ENCODE measurements at places on chromosomes 4 and X.
A peak's percentile ranks its signal among the peaks of the same experiment; 100 is the strongest.

DNA sequence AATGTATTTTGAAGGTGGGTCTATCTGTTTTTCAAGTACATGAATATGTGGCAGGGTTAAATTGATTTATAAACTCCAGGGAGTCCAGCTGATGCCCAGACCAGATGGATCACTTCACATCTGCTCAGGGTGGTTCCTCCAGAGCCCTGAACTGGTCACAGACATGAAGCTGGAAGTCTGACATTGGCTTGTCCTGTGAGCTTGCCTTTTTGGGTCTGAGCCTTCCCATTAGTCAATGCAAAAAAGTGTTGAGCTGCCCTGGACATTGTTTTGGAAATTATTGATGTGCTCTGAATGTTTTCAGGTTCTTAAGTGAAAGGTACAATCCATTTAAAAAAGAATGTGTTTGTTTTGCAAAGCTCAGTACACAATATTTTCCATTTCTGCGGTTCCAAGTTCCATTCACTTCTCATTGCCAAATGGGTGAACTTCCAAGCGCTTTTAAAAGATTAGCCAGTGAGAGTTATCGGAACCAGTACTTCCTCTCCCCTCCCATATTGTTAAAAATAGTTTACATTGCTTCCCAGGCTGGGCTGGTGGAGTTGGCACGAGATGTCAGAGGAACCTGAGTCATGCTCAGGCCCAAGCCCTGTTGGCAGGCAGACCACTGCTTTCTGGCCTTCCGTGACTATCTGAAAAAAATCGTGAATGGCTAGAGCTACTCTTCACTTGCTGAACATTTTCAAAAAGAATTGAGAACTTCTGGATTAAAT, 52.1 kb downstream of the PDGFRA start:
- DNase-seq, result no peak

DNA sequence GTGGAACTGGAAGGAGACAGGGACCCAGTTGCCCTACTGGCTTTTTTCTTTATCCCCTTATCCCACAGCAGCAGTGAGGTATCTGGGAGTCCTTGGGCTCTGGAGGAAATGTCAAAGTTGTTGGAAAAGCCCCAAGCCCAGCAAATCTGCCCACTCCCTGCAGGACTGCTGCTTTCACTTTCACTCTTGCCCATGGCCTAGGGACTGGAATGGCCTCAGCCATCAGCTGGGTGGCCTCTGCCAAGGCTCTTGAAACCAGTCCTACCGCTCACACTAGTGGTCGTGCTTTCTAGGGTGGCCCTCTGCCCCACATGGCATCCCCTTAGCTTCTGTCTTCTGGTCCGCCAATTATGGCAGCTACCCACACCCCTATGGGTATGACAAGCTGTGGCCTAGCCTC, 9.7 kb upstream of the RHOXF1 start:
- no peak for DNase-seq

DNA sequence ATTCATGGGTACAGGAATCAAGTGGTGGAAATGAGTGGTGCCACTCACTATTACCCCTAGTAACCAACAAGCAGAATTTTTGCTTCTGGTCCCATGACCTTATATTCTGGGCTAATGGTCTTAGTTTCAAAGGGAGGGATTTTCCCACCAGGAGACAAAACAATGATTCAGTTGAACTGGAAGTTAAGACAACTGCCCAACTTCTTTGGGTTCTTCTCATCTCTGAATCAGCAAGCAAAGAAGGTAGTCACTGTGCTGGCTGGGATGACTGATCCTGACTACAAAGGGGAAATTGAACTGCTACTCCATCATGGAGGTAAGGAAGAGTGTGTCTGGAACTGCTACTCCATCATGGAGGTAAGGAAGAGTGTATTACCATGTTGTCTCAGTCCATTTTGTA, 87.2 kb downstream of the IL13RA2 start:
- no peak for DNase-seq

- no peak for DNase-seq
Observed at GRCh38 chr4:78561677-78562076, 10.1 kb downstream of the ANXA3 start.

- DNase-seq, result peak; percentile 66
Observed at GRCh38 chr4:154622598-154622997, 10.1 kb upstream of the FGG start.

DNA sequence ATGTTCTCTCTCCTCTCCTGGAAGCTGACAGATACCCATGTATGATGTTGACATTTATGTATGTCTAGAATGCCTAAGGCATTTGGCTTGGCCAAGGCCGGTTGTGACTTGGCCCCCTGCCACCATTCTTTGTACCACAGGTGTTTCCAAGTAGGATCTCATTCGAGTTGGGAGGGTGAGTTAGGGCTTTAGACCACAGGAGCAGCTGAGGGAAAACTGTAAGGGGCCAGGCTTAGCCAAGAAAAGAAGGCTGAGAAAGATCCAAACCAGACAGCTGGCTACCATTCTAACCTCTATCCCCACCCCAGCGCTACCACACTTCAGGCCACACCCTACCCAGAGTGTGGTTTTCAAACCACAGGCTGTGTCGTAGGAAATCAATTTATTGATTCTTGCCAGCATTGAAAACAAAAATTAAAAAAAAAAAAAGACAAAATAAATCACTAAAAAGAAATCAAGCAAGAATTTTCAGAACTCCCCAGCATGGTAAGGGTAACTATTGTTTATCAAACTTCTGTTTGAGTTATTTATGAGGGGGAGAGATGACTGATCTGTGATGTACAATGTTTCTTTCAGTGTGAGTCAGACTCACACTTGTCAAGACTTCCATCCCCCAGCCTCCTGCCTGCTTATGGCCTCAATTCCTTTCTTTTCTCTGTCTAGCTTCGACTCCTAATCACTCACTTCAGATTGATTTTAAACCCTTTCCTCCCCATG, 9.9 kb downstream of the TMSB4X start:
- DNase-seq, result no peak

DNA sequence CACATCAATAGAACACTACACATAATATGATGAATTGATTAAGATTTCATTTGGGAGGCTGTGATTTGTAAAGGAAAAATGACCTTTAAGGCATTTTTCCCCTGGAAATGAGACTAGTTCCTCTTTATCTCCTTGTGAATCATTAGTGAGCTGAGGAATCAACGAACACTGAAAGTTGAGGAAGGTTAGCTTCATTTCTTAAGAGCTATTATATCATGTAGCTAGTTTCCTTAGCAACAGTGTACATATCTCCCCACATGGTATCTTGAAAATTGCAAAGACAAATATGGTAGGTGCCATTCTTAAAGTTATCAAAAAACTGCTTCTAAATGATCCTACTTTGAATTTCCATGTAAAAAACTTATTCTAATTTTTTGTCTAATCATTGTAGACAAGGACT, 127.5 kb upstream of the NRK start:
- DNase-seq, result no peak

GRCh38 chr4:76545226-76545884, 110.3 kb downstream of the SHROOM3 start:
- DNase-seq, result peak; percentile 13
